ENCODE measurements at places on chromosomes 1 and 21.
A peak's percentile ranks its signal among the peaks of the same experiment; 100 is the strongest.

GRCh38 chr1:200306944-200307754, 102.7 kb downstream of the ZNF281 start:
- DNase-seq = no peak

- no peak for DNase-seq
Measured at GRCh38 chr1:227996187-227996950, 10.4 kb upstream of the WNT3A start.

DNA sequence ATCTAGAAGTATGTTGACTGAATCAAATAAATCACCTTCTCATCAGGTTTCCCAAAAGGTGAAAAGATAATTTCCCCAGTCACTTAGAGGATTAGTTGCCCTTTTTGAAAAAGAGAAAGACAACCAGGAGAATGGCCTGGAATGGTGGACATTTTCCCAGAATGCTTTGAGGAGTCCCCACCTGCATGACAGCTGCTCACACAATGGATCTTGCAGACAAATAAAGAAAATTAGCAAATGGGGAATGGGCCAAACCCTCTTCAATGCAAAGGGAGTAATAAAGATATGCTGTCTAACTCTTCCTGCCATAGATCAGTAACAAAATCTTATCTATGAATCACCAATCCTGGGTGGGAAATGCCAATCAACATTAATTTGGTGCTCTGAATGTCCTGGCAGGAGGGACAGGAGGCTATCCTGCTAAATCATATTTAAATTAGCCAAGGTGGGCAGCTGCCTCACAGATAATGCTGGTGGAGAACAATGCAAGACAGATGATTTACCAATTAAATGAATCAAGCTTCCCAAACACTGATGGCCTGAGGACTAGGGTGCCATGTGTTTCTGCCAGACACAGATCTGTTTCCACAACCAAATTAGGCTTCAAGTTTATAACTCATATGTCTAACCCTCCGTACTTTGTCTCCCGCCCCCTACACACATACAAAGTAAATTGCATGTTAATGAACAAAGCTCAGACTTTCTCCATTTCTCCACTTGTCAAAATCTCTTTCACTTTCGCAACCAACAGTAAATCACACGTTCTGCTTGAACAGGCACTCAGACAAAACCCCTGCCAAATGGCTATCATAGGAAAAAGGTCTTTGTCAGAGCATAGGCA, 488.0 kb upstream of the PLXNA2 start:
- no peak for DNase-seq

- no peak for DNase-seq
Measured at GRCh38 chr21:37513383-37513782, 146.8 kb downstream of the DYRK1A start.

- DNase-seq = no peak
Measured at GRCh38 chr1:67690411-67690810, 5.4 kb downstream of the GADD45A start.

DNA sequence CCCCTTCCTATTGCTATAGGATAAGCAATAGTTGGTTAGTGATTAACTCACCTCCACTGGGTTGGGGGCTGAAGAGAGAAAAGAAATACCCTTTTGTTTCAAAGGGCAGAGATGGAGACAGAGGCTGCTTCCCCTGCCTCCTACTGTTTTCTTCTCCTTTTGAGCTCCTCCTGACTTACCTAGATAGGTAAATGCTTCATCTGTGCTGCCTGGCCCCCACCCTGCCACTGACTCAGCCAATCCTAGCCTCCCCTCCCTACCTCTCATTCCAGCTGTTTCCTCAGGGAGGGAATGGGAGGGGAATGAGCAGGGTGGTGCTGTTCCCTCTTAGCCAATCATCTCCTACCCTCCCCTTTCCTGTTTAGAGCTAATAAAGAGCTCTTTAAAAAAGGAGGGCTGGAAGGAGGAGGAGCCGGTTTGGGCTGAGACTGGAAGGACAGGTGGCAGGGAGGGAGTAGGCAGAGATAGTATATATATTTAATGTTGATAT, at the start of gene C1orf116:
Gene C1orf116 (minus strand): TSS at position 229 of the 490 bp plus-strand sequence. CDS start 5,158 bp downstream, outside the sequence.
- DNase-seq = peak; percentile 76

- DNase-seq = no peak
Measured at GRCh38 chr1:21901473-21901847, 35.6 kb downstream of the HSPG2 start.

DNA sequence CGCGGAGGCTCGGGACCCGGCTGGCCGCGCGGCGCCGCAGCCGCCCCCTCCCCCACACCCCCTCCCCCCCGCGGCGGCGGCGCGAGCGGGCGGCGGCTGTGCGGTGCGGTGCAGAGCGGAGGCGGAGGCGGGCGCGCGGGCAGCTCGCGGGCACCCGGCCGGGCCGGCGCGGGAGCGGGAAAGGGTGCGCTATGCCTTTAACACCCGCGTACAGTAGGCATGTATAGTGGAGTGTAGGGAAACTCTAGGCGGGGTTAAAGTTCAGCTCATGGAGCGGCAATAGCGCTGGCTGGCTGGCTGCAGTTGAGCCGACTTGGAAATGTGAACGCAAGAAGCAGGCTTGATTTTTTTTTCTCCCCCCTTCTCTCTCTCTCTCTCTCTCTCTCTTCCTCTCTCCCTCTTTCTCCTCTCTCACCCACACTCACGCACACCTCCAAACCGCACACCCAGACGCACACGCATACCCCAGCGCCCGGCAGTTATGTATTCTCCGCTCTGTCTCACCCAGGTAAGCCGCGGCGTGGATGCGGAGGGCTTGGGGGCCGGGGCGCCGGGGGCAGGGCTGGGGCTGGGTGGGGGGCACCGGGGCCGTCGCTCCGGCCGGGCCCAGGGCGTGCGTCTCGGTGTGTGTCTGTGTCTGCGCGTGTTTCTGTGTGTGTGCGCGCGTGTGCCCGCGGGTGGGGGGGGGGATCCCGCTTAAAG, at the start of gene NFIA:
Gene NFIA (plus strand): TSS at position 251 of the 702 bp plus-strand sequence.
- DNase-seq = peak; percentile 89

GRCh38 chr1:5770981-5771765, 221.1 kb downstream of the NPHP4 start:
- no peak for DNase-seq

GRCh38 chr1:234315091-234315541, 58.1 kb upstream of the COA6 start:
- no peak for DNase-seq

DNA sequence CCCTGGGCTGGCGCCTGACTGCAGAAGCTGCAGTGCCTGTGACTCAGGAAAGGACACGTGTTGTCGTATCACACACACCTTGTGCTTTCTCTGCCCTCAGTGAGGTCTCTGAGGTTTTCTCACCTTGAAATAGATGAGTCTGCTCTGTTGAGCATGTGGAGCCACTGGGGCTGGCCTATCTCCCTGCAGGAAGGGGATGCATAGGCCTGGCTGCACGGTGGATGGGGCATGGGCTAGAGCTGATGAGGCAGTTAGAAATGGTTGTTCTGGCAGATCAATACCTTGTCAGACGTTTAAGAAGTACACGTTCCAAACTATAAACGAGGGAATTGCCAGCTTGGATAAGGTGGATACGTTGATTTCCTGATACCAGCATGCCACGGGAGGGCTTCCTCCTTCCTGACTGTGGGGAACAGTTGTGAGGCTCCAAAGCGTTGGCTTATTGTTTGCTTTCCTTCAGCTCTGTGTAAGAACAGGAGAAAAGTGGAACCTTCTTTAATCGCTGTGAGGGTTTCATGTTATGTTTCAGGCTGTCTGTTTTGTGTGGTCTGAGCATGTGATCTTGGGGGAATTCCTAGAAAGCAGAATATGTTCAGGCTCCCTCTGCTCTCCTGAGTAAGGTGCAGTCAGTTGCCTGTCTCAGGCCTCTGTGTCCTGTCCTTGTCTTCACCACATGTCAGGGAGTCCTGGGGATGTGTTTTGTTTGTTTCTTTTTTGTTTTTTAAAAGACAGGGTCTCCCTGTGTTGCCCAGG, 44.8 kb downstream of the PCNT start:
- DNase-seq = no peak

- DNase-seq = no peak
Measured at GRCh38 chr1:221416723-221417122, 325.2 kb downstream of the DUSP10 start.

GRCh38 chr1:205133287-205133686, 11.5 kb upstream of the RBBP5 start:
- DNase-seq = no peak

DNA sequence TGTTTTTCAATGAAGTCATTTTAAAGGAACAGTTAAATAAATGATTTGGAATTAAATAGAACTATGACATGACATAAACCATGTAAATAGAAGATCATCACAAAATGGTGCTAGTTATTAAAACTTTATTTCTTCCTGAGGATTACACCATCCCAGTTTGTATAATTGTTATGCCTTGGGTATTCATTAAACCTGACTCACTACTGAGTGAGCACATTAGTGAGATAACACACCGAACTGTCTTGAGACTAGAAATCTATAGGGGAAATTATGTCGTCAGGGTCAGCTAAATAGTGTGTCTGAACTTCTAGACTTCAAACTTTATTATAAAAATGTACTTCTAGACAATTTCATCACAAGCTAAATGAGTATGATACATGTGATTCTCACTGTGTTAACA, 189.4 kb downstream of the NCAM2 start:
- DNase-seq = no peak

DNA sequence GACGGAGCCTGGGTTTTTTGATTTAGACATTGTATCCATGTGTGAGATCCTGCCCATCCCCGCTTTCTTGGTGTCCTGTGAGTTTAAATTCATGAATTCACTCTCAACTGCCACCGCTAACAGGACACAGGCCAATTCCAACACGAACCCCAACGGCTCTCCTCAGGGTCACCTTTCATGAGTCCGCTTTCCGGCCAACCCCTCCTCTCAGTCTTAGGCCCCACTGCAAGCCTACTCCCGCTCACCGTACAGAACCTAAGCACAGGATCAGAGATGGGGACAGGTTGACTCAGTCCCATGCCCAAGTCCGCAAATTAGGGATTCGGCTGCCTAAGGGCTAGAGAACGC, 238 bp upstream of the SCP2 start:
- DNase-seq = no peak

DNA sequence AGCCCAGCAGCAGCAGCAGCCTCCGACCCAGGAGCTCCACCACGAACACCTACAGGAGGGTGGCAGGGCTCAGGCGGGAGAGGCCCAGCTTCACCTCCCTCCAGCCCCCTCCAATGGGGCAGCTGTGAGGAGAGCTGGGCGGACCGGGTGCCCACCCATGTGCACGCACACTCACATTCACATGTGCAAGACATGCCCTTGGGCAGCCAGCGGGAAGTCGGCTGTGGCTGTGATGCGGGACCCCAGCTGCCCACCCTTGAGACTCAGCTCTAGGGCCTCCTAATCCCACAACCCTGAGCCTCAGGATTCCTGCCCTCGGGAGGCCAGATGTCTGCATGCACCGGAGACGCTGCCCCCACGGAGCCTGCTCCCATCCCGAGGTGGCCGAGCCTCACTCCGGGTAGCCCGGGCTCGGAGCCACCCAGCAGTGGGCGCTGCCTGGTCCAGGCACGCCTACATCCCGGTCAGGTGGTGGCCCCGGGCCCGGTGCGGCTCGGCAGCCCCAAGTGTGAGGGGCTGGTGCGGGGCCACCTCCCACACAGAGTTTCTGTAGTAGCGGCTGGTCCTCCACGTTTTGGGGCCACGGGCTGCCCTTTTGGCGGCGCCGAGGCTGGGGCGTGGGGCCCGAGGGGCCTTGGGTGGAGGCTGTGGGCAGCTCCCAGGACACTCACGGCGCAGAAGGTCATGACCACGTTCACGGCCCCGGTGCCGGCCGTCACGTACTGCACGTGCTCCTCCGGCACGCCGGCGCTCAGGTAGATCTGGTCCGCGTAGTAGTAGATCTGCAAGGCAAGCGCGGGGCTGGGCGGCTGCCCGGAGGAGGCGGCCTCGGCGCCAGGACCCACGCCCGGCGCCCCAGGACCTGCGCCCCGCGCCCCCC, 12.9 kb upstream of the SLC2A7 start:
- no peak for DNase-seq

DNA sequence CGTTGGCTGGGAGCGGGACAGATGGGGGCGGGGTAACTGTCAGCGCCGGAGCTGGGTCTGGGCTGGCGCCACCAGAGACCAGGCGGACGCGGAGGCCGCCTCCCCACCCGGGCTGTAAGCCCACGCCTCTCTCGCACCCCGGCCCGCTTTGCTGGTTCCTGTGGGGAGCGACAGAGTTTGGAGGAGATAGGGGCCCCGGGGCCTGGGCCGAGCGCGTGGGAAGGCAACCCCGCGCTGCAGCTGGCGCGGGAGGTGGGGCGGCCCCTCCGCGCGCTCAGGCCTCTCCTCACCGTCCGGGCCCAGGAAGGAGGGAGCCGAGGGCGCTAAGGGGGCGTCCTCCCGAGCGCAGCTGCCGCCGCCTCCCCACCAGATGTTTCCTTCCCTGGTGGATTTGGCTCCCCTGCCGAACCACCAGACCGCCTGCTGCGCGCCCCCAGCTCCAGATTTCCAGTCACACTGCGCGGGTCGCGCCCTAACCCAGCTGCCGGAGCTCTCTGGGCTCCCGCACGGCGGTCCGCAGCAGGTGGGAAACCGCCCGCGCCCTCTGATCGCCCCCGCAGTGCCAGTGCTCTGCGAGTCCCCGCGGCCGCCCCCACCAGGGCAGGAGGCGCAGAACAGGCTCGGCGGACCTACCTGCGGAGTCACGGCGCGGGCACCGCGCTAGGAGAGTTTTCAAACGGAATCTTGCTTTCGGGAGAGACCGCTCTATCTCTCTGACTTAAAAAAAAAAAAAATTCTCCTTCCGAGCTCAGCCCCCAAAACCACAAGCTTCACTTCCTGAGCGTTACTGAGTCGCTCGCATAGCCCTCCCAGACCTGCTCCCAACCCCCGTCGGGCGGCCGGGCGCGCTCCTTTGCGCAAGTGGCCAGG, 1.1 kb downstream of the GFI1 start:
- no peak for DNase-seq

DNA sequence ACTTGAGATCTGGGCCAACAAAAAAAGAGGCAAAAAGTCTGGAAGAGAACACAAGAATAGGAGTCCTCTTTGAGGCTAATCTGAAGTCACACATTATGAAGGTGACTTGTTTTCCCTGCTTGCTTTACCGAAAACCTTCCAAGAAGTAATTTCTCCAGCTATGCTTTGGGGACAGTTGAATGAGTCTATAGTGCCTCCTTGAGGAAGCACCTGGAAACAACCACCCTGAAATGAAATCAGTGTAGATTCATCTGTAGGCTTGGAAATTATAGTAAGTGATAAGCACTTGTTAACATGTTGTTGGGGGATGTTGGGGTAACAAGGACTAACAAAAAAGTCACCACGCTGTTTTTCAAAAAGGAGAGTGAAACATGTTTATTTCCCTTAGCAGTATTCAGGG, 23.4 kb upstream of the RPTN start:
- no peak for DNase-seq

- DNase-seq = no peak
Measured at GRCh38 chr1:27506703-27507102, 16.7 kb upstream of the WASF2 start.

Measured in lower leg skin (tissue), 4 donors.